DMS 273 treated with DMSO at 0.1 percent for 48 hours (cell line): ENCODE measurements at places on chromosomes 2 and 18.

- peak; percentile 78 for DNase-seq
Measured at GRCh38 chr2:170022692-170023091, 155.3 kb upstream of the MYO3B start.

- DNase-seq = no peak
Measured at GRCh38 chr2:30346471-30347169, 100.4 kb upstream of the LCLAT1 start.

- DNase-seq = no peak
Measured at GRCh38 chr18:74498712-74499627, 2.8 kb downstream of the CNDP2 start.

GRCh38 chr18:78330766-78331165, 648.9 kb upstream of the SALL3 start:
- no peak for DNase-seq

DNA sequence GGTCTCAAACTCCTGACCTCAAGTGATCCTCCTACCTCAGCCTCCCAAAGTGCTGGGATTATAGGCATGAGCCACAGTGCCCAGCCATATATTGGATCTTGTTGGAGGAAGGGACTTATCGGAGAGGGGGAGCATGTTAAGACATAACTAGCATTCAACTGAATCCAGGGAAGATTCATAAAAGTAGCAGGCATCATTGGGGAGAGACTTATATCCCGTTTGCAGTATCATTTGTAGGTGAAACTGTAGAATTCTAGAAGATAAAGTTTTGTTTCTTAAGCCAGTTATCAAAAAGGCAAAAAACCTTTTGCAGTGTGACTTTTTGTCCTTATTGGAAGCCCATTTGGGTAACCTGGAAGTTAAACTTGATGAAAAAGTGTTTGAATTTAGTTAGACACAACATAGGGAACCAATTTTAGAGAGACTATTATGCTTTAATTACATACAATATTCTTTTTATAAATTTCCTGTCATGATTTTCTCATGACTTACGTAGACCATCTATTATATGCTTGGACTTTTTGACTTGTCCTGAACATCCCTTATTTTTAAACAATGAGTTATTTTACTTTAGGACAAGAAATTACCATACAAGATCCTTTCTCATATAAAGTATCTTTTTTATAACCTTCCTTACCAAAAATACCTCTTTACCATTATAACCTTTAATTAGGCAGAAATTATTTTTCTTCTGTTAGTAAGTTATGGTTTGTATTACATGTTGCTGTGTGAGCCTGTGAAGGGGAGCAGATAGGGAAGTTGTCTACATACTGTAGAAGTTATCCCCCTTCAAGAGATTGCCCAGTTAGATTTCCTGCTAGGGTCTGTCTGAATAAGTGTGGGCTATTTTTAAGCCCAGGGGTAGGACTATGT, 20.3 kb downstream of the RAB3GAP1 start:
- DNase-seq = peak; percentile 9

GRCh38 chr2:47077442-47078117, 77.5 kb downstream of the STPG4 start:
- DNase-seq = no peak

GRCh38 chr2:238427435-238428162, 872 bp downstream of the ASB1 start:
- DNase-seq = no peak

DNA sequence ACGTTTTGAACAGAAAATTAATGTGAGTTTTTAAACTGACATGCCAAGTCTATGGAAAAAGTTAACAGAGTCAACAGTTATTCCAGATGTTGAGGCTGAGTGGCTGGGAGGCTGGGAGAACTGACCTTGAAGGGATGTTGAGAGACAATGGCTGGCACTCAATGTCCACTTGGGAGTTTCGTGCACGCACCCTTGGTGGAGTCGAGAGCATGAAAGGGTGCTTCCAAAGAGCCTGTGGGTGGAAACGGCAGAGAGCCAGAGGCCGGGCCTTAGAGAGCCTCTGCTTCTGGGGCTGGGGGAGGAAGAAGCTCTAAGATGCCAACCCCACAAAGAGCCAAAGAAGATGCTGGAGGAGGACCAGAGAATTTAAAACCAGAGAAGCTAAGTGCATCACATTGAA, 63.4 kb upstream of the L3MBTL4 start:
- DNase-seq = no peak

GRCh38 chr18:46163941-46164499, 59.8 kb downstream of the HAUS1 start:
- no peak for DNase-seq

DNA sequence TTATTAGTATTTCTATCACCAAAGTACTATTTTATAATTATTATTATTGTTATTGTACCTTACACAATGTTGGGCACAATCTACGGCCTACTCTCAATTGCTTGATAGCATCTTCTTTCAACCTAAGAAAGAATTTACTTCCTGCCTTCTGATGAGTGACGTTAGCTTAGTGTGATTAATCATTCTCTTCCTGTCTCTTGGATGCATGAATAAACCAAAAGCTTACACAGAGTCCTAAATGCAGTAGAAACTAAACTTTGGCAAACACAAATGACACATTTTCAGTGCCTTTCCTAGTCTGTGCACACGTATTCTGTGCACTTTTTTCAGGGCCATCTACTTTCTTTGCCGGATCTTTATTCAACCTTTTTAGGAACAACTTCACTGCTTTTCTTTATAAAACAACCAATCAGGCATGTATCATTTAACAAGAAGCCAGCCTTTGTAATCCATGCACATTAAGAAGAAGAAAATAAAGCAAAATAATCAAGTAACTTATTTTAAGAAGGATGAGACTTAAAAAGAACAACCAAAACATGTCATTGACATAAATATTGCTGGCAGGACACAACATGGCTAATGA, 19.1 kb downstream of the TRAK2 start:
- DNase-seq = no peak

- no peak for DNase-seq
Measured at GRCh38 chr2:130344578-130344977, 1.9 kb downstream of the IMP4 start.

GRCh38 chr2:20745924-20746555, 76.9 kb downstream of the LDAH start:
- DNase-seq = no peak

- DNase-seq = no peak
Measured at GRCh38 chr2:230974096-230974913, 21.6 kb upstream of the SPATA3 start.

- DNase-seq = no peak
Measured at GRCh38 chr2:128774320-128775216, 455.9 kb upstream of the HS6ST1 start.

DNA sequence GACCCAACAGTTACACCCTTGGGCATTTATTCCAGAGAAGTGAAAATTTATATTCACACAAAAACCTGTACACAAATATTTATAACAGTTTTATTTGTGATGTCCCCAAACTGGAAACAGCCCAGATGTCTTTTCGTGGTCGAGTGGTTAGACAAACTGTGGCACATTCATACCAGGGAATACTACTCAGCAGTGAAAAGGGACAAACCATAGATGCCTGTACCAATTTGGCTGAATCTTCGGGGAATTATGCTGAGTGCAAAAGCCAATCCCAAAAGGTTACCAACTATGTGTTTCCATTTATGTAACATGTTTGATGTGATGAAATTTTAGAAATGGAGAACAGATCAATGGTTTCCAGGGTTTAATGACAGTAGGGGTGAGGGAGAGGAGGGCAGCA, 154.3 kb downstream of the GLI2 start:
- no peak for DNase-seq

GRCh38 chr2:31136732-31137131, 1.5 kb downstream of the GALNT14 start:
- no peak for DNase-seq

- DNase-seq = no peak
Measured at GRCh38 chr18:56770097-56770496, 118.9 kb downstream of the WDR7 start.

GRCh38 chr18:79630281-79631095, 49.1 kb upstream of the CTDP1 start:
- no peak for DNase-seq

GRCh38 chr2:231883468-231883881, 42.7 kb downstream of the NPPC start:
- DNase-seq = no peak

- no peak for DNase-seq
Measured at GRCh38 chr2:7035884-7036283, 118.7 kb downstream of the RNF144A start.

GRCh38 chr18:51260118-51260517, 62.6 kb upstream of the MEX3C start:
- no peak for DNase-seq

DNA sequence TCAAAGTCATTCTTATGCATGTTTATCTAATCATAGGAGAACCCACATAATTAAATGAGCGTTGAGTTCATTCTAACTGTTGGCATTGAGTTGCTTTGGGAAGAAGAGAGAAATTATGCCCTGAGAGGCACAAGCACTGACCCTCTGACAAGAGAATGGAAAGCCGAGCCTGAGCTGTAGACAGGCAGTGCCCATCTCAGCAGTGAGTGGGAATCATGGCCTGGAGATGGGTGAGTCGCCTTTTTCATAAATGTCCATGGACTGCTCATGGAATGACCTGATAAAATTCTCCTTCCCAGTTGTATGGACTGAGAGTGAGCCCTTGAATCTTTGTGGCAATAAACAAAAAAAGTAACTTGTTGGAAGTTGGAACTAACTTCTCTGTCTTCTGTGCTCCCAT, 21.4 kb upstream of the MYO3B start:
- no peak for DNase-seq

- no peak for DNase-seq
Measured at GRCh38 chr2:198289811-198290210, 485.4 kb downstream of the PLCL1 start.

GRCh38 chr2:232502511-232502910, 14.9 kb upstream of the ECEL1 start:
- DNase-seq = no peak

GRCh38 chr18:61574665-61575064, 241.4 kb downstream of the CDH20 start:
- DNase-seq = no peak

- no peak for DNase-seq
Measured at GRCh38 chr2:142965443-142965842, 88.0 kb downstream of the KYNU start.

GRCh38 chr2:212708355-212708754, 169.8 kb upstream of the ERBB4 start:
- no peak for DNase-seq

GRCh38 chr2:142557391-142557790, 320.1 kb upstream of the KYNU start:
- DNase-seq = no peak

- DNase-seq = peak; percentile 13
Measured at GRCh38 chr2:240021488-240022104, 3.5 kb downstream of the NDUFA10 start.

DNA sequence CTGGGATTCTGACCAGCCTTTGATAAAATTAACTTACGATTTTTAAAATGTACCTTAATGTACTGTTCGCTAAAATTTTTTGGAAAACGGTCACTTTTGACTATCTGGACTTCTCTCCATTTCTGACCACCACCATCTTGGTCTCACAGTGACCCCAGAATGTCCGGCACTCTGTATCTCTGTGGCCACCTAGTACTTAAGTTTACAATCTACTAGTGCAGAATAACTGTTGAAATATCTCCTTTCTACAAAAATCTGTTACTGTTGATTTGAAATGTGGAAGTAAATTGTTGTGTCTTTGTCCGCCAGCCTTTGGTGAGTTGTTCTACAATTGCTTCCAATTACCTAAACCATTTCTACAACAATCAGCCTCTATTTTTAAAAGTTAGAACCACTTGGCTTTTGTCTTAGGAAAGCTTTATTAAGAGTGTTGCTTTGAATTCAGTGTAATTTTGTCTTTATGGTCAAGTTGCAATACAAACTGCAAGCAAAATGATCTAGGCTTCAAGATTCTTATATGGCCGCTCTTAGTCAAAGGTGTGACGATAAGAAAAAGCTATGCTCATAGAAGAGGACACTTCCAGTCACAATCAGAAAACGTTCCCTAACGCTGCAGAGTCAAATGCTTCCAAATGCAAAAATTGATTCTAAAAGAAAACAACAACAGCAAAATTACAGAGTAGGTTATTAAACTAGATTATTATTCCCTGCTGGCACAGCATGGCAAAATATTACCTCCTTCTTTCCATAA, 283.3 kb downstream of the STK39 start:
- no peak for DNase-seq

GRCh38 chr18:37334631-37335408, 230.8 kb downstream of the CELF4 start:
- DNase-seq = no peak

DNA sequence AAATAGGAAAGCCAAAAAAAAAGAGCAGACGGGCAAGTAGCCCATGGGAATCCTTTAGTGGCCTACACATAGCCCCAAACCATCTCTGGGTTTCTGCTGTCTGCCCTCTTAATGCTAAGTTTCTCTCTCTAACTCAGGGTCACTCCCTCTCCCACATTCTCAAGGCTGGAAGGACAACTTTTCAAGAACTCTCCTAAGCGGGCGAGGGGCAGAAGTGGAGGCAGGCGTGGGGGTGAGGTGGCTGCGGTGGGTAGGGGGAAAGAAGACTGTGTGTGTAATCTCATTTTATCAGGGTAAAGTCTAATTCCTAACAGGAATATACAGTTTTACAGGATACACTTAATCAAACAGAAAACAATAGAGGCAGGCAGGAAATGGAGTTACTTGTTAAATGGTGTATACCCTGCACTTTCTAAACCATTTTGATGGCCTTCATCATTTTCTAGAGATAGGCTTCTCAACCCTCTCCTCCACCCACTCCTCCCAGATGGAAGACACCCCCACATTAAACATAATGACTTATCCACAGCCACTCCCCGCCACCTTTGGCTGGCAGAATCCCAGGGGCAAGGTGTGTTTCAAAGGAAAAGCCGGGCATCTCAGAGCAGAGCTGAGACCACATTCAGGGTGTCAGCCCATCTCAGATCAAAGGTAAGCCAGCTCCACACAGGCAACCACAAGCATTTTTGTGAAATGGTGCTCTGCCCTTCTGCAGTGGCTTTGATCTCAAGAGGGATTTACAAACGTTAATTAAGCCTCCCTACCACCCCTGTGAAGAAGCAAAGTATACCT, 6.8 kb downstream of the SMAD7 start:
- no peak for DNase-seq

GRCh38 chr2:24833821-24834732, 40.9 kb downstream of the CENPO start:
- DNase-seq = no peak

DNA sequence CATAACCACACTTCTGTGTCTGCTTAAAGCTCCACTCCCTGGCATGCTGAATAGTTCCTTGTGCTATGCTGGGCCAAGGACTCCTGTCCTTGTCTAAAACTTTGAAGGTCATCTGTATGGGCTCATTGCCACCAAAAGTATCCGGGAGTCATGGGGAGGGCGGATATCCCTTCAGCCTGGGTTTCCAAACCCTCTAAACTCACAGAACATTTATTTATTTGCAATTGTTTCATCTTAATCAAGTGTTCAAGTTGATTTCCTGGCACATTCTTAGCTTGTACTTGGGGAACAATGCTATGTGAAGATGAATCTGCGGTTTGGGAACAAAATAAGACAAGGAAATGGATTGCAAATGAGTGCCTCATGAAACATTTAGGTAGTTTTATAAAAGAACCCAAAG, 1.8 kb downstream of the NOSTRIN start:
- DNase-seq = no peak
